ENCODE measurements at places on chromosomes 1 and 21.

- DNase-seq: no peak
These were observed 49.3 kb upstream of the SAMSN1 start for GRCh38 chr21:14595449-14595848.

DNA sequence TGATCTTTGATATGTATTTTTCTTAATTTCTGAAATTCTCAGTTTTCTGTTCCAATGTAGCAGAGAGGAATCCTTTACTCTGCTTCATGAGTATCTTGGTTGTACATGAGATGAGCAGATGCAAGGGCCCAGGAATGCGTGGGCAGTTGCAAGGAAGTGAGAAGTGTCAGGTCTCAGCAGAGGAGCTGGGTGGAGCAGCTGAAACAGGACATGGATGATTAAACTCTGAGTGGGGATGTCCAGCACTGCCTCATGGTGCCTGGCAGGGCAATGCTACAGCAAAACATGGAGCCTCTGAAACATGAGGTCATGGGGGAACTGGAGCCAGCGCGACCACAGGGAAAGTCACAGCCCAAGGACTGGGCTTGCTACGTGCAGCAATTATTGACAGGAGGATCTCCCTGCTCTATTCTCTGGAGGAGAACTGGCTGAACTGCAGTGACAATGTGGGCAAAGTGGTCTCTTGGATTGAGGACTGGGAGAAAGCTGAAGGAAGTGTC is 48.4 kb downstream of the COLGALT2 start:
- no peak for DNase-seq

DNA sequence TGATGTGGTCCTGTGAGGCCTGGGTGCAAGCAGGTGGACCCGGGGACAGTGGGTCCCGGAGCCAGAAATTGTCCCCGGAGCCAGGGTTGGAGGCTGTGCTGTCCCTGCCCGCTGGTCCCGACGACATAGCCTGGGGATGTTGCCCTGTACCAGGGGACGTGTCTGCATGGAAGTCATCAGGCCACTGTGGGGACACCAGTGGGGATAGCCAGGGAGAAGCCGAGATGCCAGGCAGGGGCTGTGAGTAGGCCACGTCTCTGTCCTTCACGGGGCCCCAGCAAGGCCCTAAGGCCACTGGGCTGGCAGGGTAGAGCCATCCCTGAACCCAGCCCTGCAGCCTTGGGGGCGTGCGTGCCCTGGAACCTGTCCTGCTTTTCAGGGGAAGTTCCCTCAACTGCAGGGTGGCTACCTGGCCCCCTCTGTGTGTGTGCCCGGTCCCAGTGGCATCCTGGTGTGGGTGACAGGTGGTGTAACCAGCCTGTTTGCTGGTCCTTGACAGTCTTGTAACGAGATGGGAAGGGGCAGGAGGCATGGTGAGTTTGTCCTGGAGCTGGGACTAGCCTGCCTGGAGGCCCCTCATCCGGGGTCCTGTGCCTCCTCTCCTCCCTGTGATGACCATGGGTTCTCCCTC is 73.2 kb downstream of the OBSCN start:
- peak; percentile 34 for DNase-seq

GRCh38 chr1:95636897-95637296 is 402.9 kb downstream of the RWDD3 start:
- DNase-seq: no peak

DNA sequence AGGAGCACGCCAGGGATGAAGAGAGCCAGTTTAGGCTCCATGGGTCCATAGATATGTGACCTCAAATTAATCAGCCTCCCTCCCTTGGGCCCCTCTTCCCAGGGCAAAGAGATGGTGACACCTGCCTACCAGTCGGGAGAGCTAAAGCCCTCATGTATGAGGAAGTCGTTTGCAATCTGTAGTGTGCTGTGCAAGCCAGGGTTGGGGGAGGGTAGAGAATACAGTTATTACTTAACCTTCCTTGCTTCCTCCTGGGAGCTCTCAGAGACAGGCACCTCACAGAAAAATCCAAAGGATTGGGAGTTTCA is 4.0 kb downstream of the PGLYRP4 start:
- DNase-seq: no peak
